Activated CD4-positive, alpha-beta T cell treated with anti-CD3 and anti-CD28 coated beads, Interleukin-2, amount 10 ng/mL, durations not matched to agents 7 days and 5 days (primary cell): ENCODE measurements at places on chromosomes 12 and 14.

DNA sequence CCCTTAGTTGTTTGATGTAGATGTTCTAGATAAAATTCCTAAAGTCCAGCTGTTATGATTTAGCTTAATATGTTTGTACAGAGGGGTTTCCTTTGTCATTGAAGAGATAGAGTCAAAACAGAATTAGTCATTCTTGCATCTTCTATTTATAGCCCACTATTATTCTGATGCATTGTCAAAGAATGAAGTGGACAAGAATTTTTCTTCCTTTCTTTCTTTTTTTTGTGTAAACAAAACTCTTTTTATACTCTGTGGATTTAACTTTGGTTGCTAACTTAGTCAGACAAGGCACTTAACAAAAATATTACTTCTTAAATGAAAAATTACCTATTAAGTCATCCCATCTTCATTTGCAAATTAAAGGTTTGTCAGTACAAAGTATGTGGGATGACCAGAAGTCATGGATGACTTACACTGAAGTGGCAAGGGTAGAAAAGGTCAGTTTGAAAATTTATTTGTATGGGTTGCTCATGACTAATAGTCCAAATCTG is 215.6 kb upstream of the DDHD1 start:
- no peaks in the 10 kb centered on the region for H3K27me3 ChIP-seq
- no peak overlapping the region for H3K4me3 ChIP-seq
- H3K36me3 ChIP-seq: no peaks in the 10 kb centered on the region
- H3K4me1 ChIP-seq: no peaks in the 10 kb centered on the region
- no peak for DNase-seq

DNA sequence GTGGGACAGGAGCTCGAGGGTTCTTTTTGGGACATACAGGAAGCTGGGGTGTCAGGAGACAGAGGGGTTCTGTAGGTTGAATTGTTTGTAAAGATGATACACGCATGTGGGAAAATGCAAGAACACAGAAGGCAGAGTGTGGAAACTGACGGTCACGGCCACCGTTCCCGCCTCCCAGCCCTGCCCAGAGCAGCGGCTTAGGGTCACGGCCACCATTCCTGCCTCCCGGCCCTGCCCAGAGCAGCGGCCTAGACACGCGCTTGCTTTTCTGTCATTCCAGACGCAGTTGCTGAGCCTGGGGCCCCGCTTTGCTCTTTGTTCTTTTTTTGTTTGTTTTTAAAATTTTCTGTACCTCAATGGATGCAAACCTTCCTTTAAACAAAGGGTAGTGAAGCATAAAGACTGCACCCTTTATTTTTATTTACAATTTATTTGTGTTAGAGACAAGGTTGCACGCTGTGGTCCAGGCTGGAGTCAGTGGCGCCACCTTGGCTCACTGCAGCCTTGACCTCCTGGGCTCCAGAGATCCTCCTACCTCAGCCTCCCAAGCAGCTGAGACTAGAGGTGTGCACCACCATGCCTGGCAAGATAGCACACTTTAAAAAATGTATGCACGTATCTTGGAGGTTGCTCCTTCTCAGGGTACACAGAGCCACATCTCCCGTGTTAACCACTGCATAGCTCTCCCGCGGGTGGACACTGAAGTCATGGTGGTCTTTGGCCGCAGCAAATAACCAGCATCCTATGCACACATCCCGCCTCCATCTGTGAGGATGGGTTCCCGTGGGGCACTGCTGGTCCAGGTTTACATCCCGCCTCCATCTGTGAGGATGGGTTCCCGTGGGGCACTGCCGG is 142.3 kb downstream of the ADGRD1 start:
- no peak overlapping the region for H3K27ac ChIP-seq
- H3K4me3 ChIP-seq: no peak overlapping the region
- peaks cover 17% of the 10 kb centered on the region for H3K4me1 ChIP-seq
- H3K27me3 ChIP-seq: no peaks in the 10 kb centered on the region
- no peaks in the 10 kb centered on the region for H3K36me3 ChIP-seq
- DNase-seq: no peak

DNA sequence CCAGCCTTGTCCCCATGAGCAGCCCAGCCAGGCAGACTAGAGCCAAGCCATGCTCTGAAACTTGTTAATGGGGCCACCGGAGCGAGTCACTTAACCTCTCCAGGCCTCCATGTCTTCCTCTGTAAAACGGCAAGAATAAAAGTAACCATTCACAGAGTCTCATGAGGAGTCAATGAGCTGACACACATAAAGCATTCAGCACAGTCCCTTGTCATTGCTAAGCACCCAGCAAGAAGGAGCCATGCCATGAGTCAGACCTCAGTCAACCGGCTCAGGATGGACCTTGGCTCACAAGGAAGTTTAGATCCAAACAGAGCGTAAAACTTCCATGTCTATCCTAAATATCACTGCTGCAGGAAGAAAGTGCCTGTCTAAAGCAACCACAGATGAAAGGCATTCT is 10.6 kb downstream of the FICD start:
- H3K27ac ChIP-seq: no peak overlapping the region
- H3K4me1 ChIP-seq: peaks cover 11% of the 10 kb centered on the region
- no peak overlapping the region for H3K4me3 ChIP-seq
- H3K36me3 ChIP-seq: peaks cover 64% of the 10 kb centered on the region
- no peak for DNase-seq
- H3K27me3 ChIP-seq: no peaks in the 10 kb centered on the region

GRCh38 chr12:109763201-109763841 is 49.7 kb downstream of the FAM222A start:
- no peak for DNase-seq
- no peak overlapping the region for H3K27ac ChIP-seq
- no peaks in the 10 kb centered on the region for H3K36me3 ChIP-seq
- H3K4me3 ChIP-seq: no peak overlapping the region

GRCh38 chr12:26317942-26318575 is 122.7 kb downstream of the SSPN start:
- H3K36me3 ChIP-seq: no peaks in the 10 kb centered on the region
- no peak for DNase-seq
- H3K27me3 ChIP-seq: peaks cover 13% of the 10 kb centered on the region
- H3K4me1 ChIP-seq: peaks cover 4% of the 10 kb centered on the region

- H3K4me3 ChIP-seq: no peak overlapping the region
- no peak for DNase-seq
- no peak overlapping the region for H3K27ac ChIP-seq
- peaks cover 22% of the 10 kb centered on the region for H3K36me3 ChIP-seq
Observed at GRCh38 chr14:53060046-53060445, 93.1 kb downstream of the DDHD1 start.

DNA sequence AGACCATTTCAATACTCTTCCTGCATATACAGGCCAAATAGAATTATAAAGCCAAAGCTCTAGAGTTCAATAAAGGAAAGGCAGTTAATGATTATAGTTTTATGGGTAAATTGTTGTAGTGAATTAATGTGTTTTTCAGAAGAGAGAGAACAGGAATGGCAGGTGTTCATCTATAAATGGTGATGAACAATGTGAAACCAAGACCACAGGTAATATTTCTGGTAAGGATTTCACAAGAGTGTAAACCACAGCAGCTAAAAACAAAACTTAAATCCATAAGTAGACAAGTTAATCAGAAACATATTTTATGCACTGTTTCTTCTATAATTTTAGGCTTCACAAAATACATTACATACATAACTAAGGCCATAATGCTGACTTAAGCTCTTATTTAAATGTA is 204.4 kb downstream of the SYT1 start:
- H3K36me3 ChIP-seq: no peaks in the 10 kb centered on the region
- no peak overlapping the region for H3K4me3 ChIP-seq
- no peaks in the 10 kb centered on the region for H3K27me3 ChIP-seq
- H3K27ac ChIP-seq: no peak overlapping the region

GRCh38 chr12:98593351-98594049 is at the start of gene SLC25A3:
Gene SLC25A3, plus strand, starts transcription at chr12:98593686. Its CDS starts 293 bp downstream, at chr12:98593979.
- H3K4me1 ChIP-seq: peaks cover 38% of the 10 kb centered on the region
- peak within 1 kb of the TSS; percentile 96 for H3K27ac ChIP-seq
- H3K36me3 ChIP-seq: peaks cover 40% of the 10 kb centered on the region
- DNase-seq: peak; percentile 96

GRCh38 chr12:60148831-60149230 is 553.0 kb downstream of the SLC16A7 start:
- no peak overlapping the region for H3K4me3 ChIP-seq
- H3K27ac ChIP-seq: no peak overlapping the region
- no peak for DNase-seq
- no peaks in the 10 kb centered on the region for H3K4me1 ChIP-seq
- H3K27me3 ChIP-seq: no peaks in the 10 kb centered on the region

- H3K4me1 ChIP-seq: peaks cover 31% of the 10 kb centered on the region
- peaks cover 6% of the 10 kb centered on the region for H3K27me3 ChIP-seq
- no peak overlapping the region for H3K27ac ChIP-seq
- DNase-seq: no peak
- peak overlapping the region; percentile 62 for H3K4me3 ChIP-seq
Observed at GRCh38 chr14:104802394-104803184, 1.7 kb downstream of the ZBTB42 start.

DNA sequence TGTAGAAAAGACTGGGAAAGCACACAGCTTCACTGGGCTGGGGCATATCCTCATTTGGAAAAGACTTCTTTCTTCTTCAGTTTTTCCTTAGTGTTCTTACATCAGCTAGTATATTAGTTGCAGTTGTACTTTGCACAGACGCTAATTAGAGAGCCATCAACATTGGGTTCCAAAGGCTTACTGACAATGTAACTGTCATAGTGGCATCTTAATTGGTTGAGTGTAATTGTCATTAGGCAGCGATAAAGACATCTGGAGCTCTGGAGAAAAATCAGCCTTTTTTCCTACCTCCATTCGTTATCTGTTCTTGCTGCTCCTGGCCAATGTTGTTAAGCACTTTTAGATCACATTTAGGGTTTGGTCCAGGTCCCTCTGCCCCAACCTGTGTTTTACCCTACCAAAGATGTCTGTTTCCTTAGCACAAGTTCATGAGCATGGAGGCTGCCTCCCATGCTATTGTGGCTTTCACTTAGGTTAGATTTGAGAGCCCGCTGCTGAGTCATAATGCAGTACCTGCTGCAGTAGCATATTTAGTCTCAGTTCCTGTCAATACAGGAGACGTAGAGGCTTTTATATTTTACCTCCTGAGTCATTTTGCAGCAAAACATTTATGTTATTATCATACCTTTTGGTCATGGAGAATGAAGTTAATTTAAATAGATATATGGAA is 49.2 kb downstream of the FBXW8 start:
- H3K36me3 ChIP-seq: peaks cover 7% of the 10 kb centered on the region
- peak overlapping the region; percentile 47 for H3K27ac ChIP-seq
- H3K4me1 ChIP-seq: peaks cover 57% of the 10 kb centered on the region
- H3K4me3 ChIP-seq: no peak overlapping the region
- DNase-seq: peak; percentile 66

DNA sequence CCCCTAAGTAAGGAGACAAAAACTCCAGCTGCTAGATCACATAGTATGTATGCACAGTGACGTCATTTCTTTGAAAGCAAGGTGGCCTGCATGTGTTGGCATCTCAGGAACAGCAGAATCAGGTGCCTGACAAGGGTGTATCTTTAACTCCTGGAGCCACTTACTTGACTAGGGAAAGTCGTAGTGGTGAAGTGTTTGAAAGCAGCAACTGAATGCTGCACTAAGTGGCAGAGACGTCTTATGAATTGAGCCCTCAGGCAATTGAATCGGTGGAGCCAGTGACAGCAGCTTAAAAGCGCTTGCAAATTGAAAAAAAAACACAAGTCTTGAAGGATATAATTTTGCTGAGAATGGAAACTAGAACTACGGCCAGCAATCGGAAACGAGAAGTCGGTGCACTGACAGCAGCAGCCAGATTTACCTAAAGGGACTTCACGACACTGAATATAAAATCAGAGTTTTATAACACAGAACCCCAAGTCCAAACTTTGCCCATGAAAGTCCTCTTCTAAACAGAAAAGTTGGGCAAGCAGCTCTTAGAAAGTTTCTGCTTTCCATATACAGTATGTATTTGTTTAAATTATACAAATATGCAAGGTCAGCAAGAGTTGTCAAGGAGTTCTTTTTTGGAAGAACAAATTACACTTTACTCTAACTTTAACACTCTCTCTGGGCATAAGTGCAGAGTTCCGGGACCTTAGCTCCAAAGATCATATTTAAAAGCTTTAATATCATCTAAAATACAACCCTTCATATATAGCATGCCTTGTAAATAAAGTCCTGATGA is 1.1 kb downstream of the IGF1 start:
- no peak overlapping the region for H3K4me3 ChIP-seq
- no peaks in the 10 kb centered on the region for H3K27me3 ChIP-seq
- H3K36me3 ChIP-seq: no peaks in the 10 kb centered on the region
- peaks cover 43% of the 10 kb centered on the region for H3K4me1 ChIP-seq
- no peak overlapping the region for H3K27ac ChIP-seq
- no peak for DNase-seq

DNA sequence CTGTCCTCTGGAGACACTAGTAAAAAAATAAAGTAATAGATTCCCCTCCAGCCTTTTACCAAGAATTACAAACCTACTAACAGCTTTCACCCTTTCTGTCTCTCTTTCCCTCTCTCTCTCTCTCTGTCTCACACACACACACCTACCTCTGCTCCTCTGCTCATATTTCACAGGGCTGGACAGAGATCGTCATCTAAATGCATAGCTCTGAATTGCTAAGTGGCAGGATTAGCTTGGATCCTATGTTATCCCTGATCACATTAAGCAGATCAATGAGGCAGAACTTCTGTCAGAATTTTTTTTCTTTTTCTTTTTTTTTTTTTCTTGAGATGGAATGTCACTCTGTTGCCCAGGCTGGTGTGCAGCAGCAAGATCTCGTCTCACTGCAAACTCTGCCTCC is 22.9 kb downstream of the VCPKMT start:
- peaks cover 41% of the 10 kb centered on the region for H3K36me3 ChIP-seq
- DNase-seq: no peak
- H3K27ac ChIP-seq: peak overlapping the region; percentile 68
- no peak overlapping the region for H3K4me3 ChIP-seq

GRCh38 chr14:100076133-100076532 is 10.9 kb downstream of the EVL start:
- no peak for DNase-seq
- H3K4me3 ChIP-seq: peak overlapping the region; percentile 78
- H3K27me3 ChIP-seq: no peaks in the 10 kb centered on the region

DNA sequence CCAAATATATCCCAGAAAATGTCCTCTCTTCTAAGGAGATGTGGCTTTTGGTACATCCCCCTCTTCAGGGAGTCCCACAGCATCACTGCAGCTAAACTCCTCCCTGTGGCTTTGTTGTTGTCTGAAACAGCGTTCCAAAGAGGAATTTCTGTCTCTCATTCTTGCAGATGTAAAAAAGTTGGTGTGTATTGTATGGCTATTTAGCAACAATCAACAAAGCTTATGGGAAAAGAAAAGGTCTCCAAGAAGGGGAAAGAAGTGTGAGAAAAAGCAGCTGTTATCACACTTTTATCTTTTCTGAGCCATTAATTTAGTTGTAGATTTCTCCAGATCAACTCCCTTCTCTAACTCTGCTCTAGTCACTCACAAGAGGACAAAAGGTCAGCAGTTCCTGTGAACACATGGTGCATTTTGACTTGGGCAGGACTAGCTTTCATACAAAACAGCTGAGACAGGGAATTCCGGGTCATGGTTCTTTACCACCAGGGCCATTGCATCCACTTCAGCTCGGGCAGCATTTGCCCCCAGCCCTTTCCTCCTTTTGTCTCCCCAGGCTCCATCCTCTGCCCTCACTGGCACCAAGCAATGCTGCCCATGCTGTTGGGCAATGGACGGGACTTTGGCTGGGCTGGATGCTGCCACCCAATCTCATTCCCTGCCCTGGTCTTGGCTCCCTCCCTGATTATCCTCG is 184.7 kb downstream of the TMX1 start:
- H3K4me1 ChIP-seq: peaks cover 8% of the 10 kb centered on the region
- DNase-seq: no peak
- peaks cover 11% of the 10 kb centered on the region for H3K36me3 ChIP-seq
- H3K27me3 ChIP-seq: peaks cover 2% of the 10 kb centered on the region
- no peak overlapping the region for H3K4me3 ChIP-seq
